ENCODE measurements at places on chromosomes 6 and 20. TPM values are rescaled to one million over a fixed set of nuclear protein-coding genes. Genes with fewer than 3 reads are reported as not detected.

The SLC35F1 gene
- total RNA-seq: not detected

The CAPN11 gene
- 2.0 TPM for total RNA-seq

The GGTLC1 gene
- total RNA-seq: not detected

The CCDC28A gene
- 7.3 TPM for total RNA-seq

The RAET1L gene
- total RNA-seq: 2.6 TPM

The CDKAL1 gene
- total RNA-seq: 14.4 TPM

The PRICKLE4 gene
- total RNA-seq: 1.7 TPM

The GPR31 gene
- total RNA-seq: not detected

The CPXM1 gene
- total RNA-seq: under 0.01 TPM

The BTNL2 gene
- total RNA-seq: not detected

The TASP1 gene
- 22.1 TPM for total RNA-seq

The SEL1L2 gene
- total RNA-seq: not detected

Measured in mammary epithelial cell (primary cell).